ENCODE measurements at places on chromosomes 4 and X.

DNA sequence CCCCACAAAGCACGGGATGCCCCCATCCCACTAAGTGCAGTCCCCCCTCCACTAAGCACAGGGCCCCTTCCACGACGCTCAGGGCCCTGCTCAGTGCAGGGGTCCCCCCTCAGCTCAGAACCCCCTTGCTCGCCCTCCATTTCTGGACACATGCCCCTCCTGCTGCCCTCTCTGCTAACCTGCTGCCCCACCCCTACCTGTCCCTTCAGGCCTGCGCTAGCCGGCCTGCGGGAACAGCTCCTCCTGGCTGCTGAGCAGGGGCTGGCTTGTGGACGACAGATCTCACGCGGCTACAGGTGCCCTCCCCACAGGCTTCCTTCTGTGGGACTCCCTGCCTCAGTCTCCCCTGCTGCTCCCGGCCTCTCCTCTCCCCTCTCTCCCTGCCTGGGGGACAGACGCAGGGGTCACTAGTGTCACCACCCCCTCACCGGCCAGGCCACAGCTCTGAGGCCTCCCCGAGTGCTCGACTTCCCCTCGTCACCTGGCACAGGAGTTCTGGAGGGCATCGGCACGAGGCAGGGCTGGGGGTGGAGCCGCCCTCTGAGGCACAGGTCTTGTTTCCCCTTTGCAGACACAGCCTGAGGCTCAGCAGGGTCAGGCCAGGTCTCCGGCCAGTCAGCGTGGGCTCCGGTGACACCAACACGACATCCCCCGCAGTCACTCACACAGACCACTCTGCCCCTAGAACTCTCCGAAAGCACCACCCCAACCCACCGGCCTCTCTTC lies 21.6 kb downstream of the GAK start:
- DNase-seq = no peak

DNA sequence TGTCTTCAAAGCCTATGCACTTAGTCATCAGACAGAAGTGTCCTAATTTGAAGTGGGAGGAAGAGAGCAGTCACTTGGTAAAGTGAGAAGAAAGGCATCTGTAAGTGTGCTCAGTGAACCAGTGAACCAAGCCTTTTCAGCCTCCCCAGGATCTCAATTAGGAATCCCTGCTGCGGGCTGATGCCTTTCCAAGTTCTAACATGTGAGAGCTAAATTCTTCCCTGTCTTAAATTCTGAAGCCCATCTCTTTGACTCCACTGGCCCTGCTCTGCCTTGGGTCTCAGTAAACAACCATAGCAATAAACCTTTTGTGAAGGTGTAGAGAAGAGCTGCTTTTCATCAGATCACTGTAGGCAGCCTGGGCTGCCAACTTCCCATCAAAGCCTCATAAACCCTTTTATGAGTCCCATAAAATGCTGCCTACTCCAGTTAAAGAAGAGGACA lies 701.2 kb upstream of the LCORL start:
- DNase-seq = no peak

- no peak for DNase-seq
Measured at GRCh38 chr4:138405466-138405891, 163.3 kb upstream of the SLC7A11 start.

DNA sequence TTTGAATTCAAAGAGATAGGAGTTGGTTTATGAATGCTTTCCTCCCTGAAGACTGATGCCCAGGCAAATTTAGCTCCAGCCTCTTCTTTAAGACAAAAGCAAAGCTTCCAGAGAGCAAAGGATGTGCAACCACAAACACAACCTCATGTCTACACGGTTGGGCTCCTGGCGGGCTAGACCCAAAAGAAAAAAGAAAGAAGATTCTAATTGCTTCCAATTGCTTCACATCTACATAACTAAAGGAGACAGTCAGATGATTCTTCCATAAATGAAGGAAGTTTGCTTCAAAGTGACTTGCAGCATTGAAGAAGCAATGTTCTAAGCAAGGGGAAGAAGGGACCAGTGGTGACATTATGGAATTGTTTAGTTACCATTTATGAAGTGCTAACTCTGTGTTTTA lies 1603.0 kb upstream of the TENM3 start:
- DNase-seq = no peak

DNA sequence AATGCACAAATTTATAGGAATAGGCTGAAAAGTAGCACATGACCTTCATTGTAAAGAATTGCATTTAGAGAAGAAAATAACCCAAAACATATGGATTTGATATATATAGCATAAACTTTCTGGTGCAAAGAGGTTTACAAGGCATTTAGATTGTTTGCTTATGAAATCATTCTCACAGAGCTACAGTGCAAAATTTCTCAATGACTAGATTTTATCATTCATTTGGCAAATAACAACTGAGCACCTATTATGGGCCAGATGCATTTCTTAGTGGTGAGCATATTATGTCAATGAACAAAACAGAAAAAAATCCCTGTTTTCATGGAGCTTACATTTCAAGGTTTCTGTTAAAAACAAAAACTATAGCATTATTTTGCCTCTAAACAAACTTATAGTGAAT lies 34.1 kb upstream of the TNIP3 start:
- no peak for DNase-seq

GRCh38 chr4:111960241-111960667 lies 185.0 kb upstream of the FAM241A start:
- DNase-seq = peak; percentile 74

- DNase-seq = no peak
Measured at GRCh38 chrX:17846045-17846444, 15.1 kb downstream of the RAI2 start.

DNA sequence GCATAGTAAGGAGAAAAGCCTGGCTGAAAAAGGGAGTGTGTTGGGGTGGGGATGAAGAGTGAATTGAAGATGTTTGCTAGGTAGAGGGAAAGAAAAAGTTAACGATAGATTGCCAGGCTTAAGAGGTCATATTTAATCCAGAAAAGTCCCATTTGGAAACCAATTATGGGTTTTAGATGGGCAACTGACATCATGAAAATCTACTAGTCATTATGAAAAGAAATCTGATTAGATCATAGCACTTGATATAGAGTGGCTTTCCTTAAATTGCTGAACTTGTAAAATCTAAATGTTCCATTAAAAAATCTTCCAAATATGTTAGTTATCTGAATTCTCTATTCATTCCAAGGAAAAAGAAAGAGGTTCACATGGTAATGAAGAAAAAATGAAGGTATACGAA lies 37.5 kb upstream of the IL21 start:
- no peak for DNase-seq

DNA sequence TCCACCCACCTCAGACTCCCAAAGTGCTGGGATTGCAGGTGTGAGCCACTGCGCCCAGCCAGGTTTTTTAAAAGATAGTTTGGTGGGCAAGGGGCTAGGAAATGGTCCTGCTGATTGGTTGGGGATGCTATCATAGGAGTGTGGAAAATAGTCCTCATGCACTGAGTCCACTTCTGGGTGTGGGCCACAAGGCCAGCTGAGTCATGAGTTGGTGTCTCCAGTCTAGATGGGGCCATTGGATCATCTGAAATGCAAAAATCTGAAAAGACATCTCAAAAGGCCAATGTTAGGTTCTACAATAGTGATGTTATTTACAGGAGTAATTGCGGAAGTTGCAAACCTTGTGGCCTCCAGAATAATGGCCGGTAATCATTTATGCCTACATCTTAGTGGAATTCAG lies 221.1 kb downstream of the ZNF674 start:
- DNase-seq = no peak

DNA sequence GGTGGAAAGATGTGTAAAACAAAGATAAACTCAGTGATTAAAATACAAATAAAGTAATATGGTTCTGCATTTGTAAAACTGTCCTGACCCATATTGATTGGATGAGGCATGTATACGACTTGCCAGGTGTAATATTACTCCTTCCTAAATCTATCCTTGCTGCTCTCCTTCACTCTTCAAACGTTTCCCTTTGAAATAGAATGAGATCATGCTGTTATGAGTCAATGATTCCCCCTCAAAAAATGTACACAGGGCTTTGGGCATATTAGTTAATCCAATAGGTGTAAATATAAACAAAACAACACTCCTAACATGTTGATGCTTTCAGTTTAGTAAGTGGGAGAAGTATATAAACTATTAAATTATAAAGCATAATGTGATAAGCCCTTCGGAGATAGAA lies 117.4 kb upstream of the GPM6A start:
- no peak for DNase-seq

- DNase-seq = no peak
Measured at GRCh38 chr4:139672215-139672614, 6.6 kb downstream of the MGST2 start.

DNA sequence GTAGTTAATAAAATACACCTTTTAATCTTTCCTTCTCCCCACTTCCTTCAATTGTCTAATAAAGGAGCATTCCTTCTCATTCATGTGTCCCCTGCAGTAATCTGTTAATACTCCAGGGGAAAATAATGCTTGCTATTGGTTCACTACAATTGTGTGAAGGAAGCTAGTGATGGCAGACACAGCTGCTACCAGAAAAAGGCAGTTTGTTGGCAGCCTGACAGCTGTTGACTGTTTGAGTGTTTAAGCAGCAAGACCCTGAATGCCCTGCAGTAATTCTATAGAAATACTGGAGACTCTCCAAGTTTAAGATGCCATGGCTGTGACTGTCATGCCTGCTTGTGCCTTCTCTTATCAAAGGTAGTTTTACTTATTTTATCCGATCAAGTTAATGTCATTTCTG lies 359.5 kb downstream of the C4orf33 start:
- no peak for DNase-seq

GRCh38 chr4:107247738-107248137 lies 211.6 kb upstream of the DKK2 start:
- DNase-seq = no peak

DNA sequence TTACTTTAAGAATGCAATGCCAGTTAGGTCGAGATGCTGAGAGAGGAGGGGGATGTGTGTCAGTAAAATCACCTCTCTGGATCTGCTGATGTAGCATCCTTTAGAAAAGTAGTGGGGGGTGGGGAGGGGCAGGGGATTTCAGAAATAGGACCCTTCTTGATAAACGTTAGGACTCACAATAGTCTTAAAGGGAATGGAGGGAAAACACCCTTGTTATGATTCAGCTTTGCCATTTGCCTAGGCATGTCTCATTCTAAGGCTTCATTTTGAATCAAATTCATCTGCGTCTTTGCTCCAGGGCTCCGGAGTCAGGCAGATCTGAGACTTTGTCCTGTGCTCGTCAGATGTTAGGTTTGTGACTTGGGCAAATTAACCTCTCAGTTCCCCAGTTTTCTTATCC lies 879 bp downstream of the SH2D1A start:
- no peak for DNase-seq

- DNase-seq = peak; percentile 21
Measured at GRCh38 chrX:111375747-111376146, 36.2 kb downstream of the DCX start.

DNA sequence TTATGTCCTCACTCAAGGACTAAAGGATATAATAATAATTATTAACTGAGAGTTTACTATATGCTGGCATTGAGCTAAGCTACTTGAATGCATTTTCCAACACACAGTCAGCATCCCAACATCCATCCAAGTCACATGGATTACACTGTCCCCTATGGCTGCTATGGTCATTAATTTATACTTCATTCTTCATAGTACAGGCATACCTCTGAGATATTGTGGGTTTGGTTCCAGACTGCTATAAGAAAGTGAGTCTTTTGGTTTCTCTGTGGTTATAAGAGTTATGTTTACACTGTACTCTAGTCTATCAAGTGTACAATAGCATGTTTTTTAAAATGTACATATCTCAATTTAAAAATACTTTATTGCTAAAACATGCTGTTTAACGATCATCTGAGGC lies 89.2 kb downstream of the LNX1 start:
- DNase-seq = no peak

DNA sequence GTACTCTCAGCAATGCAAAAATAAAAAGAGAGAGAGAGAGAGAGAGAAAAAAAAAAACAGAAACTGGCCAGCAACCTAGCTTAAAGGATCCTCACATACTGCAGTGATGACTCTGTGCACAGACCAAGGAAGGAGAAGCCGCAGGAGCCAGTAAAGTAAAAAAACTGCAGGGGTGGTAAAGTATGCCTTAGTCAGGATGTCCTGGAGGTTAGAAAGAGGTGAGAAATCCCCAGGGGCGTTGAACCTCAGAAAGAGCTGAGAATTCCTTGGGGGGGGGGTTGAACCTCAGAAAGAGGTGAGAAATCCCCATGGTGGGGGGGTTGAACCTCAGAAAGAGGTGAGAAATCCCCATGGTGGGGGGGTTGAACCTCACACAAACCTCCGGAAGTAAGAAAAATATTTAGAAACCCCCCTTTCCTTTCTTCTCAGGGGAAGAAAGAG lies 48.0 kb downstream of the MAGEA9 start:
- DNase-seq = peak; percentile 34

- DNase-seq = no peak
Measured at GRCh38 chrX:129739578-129739977, 799 bp downstream of the XPNPEP2 start.

DNA sequence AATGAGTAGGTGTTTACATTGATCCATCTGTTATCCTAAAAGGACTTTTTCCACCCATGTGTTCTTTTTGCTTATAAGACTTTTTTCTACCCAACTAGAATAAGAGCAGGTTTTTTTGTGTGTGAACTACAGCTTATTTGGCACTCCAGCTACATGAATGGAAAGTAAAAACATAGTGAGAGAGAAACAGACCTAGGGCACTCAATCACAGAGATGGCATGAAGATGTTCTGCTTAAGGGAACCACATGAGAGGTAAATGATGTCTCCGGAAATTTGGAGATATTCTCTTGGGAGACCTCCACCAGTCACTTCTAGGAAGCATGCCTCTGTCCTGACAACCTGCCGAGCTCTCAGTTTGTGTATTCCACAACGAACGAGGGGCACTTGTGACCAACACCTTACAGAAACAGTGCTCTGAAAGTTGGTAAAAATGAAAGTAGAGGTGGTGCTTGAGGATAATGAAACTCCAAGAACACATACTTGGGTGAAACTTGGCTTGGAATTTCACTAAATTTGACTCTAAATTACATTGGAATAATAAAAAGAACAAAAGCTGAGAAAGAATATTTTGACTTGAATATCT lies 788.4 kb upstream of the GALNTL6 start:
- DNase-seq = no peak

- no peak for DNase-seq
Measured at GRCh38 chr4:159484864-159485263, 382.0 kb downstream of the RAPGEF2 start.

DNA sequence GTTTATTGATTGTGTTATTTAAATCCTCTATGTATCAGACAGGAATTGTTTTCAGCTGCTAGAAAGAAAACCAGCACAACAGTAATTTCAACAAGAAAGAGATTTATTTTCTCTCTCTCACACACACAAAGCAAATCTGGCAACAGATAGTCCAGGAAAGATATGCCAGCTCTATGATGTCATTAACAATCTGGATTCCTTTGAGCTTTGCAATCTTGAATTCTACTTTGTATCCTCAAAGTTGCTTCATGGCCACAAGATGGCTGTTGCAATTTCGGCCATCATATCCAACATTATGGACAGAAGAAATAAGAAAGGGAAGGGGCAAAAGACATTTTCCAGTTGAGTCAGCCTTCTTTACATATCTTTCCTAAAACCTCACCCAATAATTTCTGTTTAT lies 19.8 kb upstream of the FMR1 start:
- DNase-seq = peak; percentile 48

All from fibroblast of mammary gland (primary cell).